Brain pericyte (primary cell): ENCODE measurements at places on chromosomes 1 and 21.

- no peak for DNase-seq
Measured at GRCh38 chr1:173224949-173225348, 17.8 kb upstream of the TNFSF4 start.

GRCh38 chr1:112268408-112268807 is 127.6 kb upstream of the CTTNBP2NL start:
- no peak for DNase-seq

- DNase-seq: no peak
Measured at GRCh38 chr1:110150330-110151174, at the start of gene SLC6A17. Gene SLC6A17, plus strand, starts transcription at chr1:110150494. Its CDS starts 16,436 bp downstream, at chr1:110166930.

- no peak for DNase-seq
Measured at GRCh38 chr1:31957701-31958674, 19.8 kb upstream of the PTP4A2 start.

GRCh38 chr1:32867671-32868070 is 3.0 kb downstream of the FNDC5 start:
- no peak for DNase-seq

DNA sequence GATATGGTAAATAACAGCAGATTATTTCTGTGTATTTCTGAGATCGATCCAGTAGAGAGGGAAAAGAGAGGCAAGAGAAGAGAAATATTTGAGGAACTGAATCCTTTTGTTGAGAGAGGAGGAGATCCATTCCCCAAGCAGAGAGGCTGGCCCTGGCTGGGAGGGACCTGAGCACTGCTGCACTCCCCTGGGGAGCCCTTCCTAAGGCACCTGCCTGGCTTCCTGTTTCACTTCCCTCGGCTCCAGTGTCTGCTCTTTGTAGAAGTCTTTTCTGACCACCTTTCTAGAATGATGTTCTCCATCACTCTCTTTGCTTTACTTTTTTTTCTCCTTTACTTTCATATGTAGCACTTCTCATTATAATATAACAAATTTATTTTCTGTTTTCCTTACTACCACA is 42.3 kb upstream of the SLC6A9 start:
- no peak for DNase-seq

DNA sequence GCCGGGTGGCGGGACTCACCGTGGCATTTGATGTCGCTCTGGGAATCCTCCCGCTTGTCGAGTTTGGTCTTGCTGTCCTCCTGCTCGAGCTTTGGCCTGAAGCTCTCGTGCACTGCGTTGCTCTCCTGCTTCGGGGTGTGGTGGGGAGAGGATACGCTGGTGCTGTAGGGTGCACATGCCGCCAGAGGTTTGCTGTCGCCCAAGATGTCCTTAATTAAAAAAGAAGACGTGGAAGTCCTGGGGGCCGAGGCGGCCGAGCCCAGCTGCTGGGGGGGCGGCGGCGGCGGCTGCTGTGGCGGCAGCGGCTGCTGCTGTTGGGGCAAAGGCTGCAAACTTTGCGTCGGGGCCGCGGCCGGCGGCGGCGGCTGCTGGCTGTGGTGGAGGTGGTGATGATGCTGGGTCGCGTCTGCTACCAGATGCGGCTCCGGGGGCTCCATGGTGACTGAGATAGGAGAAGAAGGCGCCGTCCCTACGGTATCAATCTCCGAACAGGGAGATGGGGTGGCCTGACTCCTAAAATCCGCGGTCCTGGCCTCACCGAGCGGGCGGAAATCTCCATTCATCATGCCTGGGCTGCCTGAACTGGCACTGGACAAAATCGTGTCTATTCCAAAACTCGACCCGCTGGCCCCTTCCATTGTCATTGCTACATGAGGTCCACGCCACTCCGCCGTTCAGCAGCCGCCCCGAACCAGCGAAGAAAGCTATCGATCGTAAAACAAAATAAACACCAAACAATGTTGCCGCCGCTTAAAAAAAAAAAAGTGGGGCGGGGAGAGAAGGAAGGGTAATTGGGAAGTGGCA is at the start of gene BARHL2:
TSS of gene BARHL2 (minus strand) at position 751 of the 804 bp plus-strand sequence. CDS start at position 644, 107 bp downstream.
- DNase-seq: no peak

- no peak for DNase-seq
Measured at GRCh38 chr1:116732726-116733125, 21.5 kb upstream of the CD2 start.

- DNase-seq: no peak
Measured at GRCh38 chr1:87246436-87246835, 82.2 kb upstream of the LMO4 start.

DNA sequence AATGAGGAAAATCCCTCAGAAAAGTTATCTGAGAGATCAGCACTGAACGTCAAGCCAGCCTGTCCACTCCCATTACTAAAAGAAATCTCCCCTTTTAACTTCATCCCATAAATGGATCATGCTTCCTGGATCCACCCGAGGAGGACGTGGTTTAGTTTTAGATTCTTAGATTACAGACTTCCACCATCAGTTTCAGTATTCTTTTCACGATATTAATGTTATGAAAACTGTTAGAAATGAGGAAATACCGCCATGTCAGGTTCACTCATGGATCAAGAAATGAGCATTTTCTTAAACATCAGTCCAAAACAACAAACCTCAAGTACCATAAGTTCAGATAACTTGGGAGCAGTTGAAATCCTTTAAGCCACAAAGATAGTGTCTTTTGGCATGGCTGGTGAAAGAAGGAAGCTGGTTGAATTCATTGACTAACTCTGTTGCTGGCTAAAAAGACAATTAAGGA is 49.8 kb downstream of the NFIA start:
- DNase-seq: no peak

DNA sequence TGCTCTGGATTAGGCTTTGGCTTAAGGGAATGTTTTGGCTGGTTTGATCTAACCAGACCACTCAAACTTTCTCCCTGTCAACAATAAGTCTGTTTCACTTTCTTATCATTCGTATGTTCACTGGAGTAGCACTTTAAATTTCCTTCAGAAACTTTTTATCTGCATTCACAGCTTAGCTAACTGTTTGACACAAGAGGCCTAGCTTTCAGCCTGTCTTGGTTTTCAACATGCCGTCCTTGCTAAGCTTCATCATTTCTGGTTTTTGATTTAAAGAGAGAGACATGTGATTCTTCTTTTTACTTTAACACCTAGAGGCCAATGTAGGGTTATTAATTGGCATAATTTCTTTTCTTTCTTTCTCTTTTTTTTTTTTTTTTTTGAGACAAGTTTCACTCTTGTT is 14.9 kb upstream of the CYB5R1 start:
- DNase-seq: no peak

DNA sequence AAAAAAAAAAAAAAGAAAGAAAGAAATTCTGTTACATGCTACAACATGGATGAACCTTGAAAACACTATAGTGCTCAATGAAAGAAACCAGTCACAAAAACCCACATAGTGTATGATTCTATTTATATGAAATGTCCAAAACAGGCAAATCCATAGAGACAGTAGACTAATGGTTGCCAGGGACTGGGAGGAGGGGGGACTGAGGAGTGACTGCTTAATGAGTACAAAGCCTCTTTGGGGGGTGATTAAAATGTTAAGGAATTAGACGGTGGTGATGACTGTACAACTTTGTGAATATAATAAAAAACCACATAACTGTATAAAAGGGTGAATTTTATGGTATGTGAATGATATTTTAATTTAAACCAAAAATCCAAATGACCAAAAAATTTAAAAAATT is 116.0 kb upstream of the GUCA2B start:
- no peak for DNase-seq

DNA sequence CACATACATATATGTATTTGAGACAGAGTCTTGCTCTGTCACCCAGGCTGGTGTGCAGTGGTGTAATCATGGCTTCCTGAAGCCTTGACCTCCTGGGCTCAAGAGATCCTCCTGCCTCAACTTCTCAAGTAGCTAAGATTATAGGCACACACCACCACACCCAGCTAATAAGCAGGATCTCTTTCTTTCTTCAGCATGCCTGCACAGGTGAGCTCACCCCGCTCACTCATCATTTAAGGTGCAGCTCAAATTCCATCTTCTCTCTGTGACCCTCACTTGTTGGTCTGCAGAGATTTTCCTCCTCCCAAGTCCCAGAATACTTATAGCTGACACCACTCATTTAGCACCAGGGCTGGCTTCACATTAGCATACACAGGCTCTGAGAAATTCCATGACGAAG is 209.1 kb upstream of the MAP1LC3C start:
- no peak for DNase-seq

DNA sequence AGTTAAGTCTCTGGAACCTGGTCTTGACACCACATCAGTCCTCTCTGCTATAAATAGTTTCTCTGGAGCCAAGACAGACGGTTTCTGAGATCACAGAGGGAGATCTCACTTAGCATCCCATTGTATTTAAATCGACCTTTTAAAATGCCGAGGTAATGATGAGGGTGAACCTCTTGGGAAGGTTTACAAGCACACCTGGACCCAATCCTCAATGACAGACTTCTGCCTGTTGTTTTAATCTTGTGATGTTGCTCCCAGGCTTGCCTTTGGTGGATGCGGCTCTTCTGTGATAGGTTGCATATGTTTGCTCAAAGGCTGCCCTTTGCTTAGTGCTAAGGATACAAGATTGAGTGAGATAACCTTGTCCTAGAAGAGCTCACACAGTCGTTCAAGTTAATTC is 104.6 kb upstream of the L1TD1 start:
- DNase-seq: no peak

DNA sequence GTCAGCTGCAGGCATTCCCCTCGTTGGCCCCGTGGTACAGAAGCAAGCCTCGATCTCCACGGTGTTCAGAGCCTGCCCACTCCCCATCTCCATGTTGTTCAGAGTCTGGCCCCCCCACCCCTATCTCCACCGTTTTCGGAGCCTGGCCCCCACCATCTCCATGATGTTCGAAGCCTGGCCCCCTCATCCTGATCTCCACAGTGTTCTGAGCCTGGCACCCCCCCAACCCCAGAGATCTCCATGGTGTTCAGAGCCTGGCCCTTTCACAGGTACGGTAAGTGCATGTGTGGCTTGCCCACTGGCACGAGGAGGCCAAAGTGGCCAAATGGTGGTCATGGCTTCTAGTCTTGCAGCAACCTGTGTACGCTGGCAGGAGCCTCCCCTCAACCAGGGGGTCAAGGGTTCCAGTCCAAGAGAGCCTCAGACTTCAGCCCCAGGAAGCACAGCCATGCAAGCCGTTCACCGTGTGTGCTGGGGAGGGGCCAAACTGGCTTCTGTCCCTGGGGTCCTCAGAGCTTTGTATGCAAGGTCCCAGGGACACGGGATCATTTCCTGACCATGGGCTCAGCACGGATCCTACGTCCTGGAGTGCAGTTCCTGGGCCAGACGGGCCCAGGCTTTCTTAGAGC is 13.3 kb upstream of the PCBP3 start:
- DNase-seq: no peak

DNA sequence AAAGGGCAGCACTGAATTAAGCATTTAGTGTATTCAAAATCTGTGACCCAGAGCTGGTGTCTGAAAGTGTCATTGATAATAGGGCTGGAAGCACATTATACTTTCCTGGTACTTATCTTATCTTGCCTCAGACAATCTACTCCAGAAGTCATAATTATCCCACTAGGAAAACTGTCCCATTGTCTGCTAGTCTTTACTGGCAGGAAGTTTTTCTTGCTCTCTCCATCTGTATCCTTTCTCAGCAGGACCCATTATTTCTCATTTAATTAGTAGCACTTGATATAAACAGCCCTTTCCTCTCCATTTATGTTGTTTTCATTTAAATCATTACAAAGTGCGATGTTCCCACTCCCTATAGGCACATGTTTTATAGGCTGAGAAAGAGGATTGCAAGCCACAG is 36.5 kb upstream of the BARHL2 start:
- DNase-seq: no peak

DNA sequence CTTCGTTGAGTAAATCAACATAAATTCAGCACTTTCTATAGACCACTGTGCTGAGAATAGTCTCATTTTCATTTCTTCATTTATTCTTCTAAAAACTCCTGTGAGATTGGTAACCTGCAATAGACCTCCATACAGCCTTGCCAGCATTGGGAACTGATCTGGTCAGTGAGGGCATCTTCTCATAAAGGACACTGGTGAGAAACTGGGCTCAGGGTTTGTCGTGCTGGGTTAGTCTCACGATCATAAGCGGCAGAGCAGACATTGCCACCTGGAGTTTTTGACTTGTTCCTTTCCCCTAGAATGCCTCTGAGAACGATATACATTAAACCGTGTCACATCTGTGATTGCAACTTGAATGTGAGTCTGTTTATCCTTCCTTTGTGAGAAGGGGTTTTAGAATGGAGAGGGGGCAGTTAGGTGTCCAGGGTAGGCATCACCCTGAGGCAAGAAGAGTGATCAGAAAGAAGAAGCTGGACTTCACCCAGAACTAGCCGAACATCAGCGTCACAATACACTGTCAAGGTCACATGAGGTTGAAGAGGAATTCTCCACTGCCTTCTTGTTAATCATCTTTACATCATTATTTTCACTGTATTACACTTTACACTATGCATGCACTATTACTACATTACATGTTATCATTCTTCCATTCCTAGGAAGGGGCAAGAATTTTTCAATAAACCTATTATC is 1.4 kb upstream of the TTLL7 start:
- DNase-seq: no peak

DNA sequence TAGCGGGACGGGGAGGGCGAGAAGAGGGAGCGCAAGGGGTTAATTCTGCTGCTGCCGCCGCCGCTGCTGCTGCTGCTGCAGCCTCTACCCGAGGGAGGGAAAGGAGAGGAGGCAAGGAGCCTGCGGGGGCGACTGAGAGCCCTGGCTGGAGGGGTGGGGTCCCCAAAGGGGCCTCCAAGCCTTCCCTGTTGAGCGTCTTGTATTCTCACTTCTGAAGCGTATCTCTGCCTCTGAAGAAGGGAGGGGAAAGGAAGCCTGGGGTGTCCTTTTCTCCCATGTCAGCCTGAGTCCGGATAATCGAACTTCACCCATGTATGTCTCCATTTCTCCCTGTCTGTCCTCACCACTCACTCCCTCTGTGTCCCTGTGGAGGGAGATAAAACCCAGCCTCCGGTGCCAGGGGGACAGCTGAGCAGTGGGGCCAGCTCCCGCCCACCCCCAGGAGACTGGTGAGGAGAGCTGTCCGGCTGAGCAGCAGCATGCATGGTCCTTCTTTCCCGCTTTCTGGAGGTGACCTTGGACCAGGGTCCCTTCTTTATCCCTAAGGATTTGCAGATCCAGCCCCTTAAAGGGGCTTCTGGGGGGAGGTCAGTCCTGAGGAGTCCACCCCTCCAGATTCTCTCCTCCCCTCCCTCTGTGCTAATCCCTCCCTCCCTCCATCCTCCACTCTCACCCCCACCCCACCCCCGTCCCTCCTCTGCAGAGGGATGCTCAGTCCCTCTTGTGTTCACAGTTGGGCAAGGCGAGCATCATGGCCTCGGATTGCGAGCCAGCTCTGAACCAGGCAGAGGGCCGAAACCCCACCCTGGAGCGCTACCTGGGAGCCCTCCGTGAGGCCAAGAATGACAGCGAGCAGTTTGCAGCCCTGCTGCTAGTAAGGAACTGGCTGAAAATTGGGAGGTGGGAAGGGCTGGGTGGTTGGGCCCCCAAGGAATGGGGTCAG is 1.0 kb downstream of the NCDN start:
- DNase-seq: no peak

DNA sequence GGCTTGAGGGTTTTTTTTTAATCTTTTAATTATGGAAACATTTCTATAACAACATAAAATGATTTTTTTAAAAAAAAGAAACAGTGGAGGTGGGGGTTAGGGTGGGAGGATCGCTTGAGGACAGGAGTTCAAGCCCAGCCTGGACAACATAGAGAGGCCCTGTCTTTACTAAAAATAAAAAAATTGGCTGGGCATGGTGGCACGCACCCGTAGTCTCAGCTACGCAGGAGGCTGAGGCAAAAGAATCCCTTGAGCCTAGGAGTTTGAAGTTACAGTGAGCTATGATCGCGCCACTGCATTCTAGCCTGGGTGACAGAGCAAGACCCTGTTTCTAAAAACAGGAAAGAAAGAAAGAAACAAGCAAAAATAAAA is 32.2 kb upstream of the RNF11 start:
- DNase-seq: no peak
